ENCODE measurements at places on chromosomes 12 and 14.

- peak; percentile 56 for DNase-seq
Measured at GRCh38 chr14:33568935-33569579, 381.8 kb downstream of the EGLN3 start.

DNA sequence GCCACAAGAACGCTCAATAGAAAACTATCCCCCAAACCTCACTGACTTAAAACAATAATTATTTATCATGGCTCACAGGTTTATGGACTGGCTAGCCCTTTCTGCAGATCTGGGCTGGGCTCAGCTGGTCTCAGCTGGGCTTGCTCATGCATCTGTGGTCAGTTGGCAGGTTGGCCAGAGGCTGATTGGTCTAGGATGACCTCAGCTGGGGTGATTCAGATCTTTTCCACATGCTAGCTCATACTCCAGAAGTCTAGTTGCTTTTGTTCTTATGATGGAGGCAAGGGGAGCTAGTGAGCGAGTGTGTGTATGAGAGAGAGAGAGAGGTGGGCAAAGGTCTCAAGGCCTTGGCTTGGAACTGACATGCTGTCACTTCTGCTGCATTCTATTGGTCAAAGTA is 181.2 kb upstream of the NRXN3 start:
- peak; percentile 94 for DNase-seq

DNA sequence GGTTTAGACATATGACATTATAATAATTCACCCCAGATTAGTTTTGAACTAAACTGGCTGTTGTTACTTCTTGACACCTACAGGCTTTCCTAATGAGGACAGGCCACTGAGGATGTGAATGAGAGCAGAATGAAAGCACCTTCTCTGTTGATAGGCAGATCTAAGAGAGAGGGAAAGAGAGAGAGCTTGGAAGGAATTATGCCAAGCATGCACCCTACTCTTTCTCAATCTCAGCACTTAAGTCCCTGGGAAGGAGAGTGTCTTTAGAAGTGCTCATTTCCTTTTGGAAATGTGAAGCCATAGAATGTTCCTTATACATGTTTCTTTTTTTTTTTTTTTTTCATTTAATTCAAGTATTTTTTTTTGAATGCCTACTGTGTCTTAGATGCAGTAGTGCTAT is 49.0 kb downstream of the TBC1D15 start:
- DNase-seq: no peak

- peak; percentile 75 for DNase-seq
Measured at GRCh38 chr12:47837190-47838171, 17.8 kb upstream of the HDAC7 start.

GRCh38 chr14:32203928-32204357 is 874 bp upstream of the RNU6-8 start:
- DNase-seq: no peak

- peak; percentile 61 for DNase-seq
Measured at GRCh38 chr12:69502345-69503081, 32.3 kb downstream of the FRS2 start.

- no peak for DNase-seq
Measured at GRCh38 chr12:2856051-2856450, 788 bp downstream of the TEX52 start.

GRCh38 chr12:5088586-5089264 is 45.0 kb downstream of the KCNA5 start:
- DNase-seq: peak; percentile 78

DNA sequence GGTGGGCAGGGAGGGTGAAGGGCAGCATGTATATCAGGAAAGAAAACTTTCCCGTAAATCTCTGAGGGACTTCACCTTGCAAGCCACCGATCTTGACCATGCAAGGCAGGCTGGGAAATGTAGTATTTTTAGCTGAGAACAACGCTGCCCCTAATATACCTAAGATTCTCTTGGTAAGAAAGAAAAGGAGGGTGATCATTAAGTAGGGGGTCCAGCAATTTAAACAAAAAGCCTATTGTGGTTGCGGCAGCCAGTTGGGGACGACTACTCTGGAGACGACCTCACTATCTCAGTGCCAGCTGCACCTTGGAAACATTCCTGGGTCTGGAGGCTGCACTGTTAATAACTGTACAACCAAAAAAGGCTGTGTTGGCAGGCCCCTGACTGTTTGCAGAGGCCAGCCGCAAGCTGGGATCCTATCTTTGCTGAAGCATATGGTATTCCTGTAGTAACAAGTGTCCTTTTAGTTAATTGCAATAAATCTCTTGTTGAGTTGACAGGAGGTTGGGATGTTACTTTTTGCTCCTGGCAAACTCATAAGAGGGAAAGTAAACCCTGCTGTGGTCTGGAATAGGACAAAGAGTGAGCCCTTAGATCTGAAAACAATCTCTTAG is 6.4 kb downstream of the APOLD1 start:
- DNase-seq: peak; percentile 62

DNA sequence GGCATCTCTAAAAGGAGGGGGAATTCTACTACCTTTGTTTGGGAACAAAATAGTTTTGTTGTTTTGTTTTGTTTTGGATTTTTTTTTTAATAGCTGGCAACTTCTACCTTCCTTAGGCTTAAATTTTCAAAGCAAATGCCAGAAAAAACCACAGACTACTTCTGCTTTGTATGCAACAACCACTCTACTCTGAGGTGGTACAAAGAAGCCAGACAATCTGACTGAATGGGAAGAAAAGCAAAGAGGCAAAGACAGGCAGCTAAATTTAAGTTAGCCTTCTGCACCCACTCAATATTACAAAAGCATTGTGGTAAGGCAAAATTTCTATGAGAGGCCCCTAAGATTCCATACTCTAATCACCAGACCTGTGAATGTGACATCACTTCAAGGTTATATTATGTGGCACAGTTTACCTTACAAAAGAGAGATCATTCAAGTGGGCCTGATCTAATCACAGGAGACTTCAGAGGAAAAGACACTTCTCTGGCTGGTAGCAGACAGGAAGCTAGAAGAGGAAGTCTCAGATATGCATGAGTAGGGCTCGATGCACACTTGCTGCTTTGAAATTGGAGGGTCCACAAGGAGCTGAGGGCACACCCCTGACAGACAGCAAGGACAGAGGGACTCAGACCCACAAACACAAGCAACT is 566.6 kb downstream of the RPS29 start:
- no peak for DNase-seq

GRCh38 chr12:65565601-65566560 is 258.4 kb upstream of the HMGA2 start:
- DNase-seq: peak; percentile 95

DNA sequence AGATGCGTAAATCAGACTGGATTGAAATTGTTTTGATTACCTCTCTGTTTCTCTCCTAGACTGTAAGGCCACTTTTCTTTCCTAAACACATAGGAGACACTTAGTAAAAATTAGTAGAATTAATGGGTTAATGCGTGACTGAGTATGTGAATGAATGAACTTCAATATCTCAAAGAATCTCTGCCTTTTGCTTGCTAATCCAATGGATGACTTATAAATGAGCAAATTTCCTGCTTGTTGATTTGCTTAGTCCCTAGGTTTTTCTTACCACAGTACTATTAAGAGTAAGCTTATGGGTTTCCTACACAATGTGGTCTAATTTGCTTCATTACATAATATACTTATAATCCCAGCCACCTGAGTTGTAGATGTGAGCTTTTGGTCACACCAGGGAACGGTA is 164.1 kb downstream of the SRGAP1 start:
- no peak for DNase-seq

DNA sequence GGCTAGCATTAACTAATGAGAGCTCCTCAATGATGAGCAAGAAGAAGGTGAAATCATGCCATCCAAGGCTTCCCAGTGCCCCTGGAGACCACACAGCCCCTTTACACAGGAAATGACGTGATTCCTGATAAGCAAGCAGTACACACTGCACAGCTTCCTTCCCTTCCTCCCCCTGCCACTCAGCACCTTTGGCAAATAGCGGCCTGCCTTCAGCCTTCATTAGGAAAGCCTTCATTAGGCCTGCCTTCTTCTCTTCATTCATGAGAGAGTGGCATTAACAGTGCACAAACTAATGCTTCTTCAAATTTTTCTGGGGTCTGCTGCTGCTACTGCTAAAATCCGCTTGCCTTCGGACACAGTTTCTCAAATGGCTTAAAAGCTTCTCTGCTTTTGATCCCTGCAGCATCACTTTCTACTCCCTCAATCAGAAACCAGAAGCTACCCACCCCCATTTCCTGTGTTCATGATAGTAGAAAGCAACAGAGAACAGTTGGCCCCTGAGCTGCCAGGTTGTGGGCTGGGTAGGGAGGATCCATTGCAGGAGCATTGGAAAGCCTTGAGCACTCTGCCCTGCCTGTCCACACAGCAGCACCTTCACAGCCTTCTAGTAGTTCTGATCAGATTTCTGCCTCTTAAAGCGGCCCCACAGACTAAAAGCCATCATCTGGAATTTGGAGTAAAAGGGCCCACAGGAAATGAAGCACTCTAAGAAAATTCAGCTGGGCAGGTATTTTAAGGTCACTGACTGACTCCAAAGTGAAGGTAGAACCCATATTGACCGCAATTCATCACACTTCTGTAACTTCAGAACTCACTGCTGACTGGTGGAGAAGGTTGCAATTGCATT is 103.8 kb upstream of the ETV6 start:
- no peak for DNase-seq

- no peak for DNase-seq
Measured at GRCh38 chr14:52032204-52032801, 36.6 kb downstream of the NID2 start.

DNA sequence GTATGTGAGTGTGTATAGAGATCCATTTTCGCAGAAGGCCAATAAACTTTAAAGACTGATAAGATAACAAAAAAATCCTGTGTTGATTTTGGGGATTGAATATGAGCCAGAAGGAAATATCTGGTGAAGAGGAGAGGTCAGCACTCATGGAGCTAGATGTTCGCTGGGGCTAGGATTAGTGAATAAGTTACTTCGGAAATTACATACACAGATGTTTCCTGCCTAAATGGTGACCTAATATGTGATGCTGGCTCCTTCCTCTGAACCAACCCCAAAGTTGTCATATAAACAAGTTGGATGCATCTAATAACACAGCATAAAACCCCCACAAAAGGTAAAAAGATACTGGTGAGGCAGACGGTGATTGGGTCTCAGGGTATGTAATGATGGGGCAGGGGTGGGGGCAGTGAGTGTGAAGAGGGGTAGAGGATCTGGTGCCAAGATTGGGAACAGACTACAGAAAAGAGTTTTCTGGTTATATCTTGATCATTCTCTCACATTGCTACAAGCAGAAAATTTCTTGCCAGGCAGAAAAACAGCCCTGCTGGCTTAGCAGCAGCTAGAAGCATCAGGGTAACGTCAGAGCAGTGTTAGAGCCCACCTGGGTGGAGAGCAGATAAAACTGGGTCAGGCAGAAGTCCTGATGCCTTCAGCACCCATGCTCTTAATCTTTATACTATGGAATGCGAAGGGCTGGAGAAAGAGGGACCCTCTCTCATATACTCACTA is 140.4 kb upstream of the GZMB start:
- DNase-seq: no peak

- no peak for DNase-seq
Measured at GRCh38 chr12:77060136-77060882, 5.1 kb downstream of the E2F7 start.

GRCh38 chr14:71036433-71036832 is 129.2 kb downstream of the PCNX1 start:
- DNase-seq: no peak

DNA sequence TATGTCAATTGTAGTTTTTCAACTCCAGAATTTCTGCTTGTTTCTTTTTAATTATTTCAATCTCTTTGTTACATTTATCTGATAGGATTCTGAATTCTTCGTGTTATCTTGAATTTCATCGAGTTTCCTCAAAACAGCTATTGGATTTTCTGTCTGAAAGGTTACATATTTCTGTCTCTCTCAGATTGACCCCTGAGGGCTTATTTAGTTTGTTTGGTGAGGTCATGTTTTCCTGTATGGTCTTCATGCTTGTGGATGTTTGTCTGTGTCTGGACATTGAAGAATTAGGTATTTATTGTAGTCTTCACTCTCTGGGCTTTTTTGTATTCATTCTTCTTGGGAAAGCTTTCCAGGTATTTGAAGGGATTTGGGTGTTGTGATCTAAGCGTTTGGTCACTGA is 85.6 kb downstream of the SNAPC1 start:
- DNase-seq: no peak

- DNase-seq: no peak
Measured at GRCh38 chr12:13197526-13198143, 1.1 kb downstream of the EMP1 start.

DNA sequence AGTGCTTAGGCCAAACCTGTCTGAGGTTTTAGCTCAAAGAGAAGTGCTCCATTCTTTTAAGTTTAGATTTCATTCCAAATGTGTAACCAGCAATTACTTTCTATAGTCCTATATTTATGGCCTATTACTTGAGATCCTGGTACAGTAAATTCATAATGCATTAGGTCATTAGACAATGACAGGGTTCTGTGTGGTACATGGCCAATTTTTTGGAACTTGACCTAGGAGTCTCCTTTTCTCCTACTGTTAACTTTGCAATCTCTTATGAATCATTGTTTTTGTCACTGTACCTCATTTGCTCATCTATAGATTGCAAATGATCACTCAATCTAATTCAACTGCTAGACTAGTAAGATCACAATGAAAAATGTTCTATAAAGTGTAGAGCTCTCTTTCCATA is 136.7 kb downstream of the PDE3A start:
- DNase-seq: no peak

DNA sequence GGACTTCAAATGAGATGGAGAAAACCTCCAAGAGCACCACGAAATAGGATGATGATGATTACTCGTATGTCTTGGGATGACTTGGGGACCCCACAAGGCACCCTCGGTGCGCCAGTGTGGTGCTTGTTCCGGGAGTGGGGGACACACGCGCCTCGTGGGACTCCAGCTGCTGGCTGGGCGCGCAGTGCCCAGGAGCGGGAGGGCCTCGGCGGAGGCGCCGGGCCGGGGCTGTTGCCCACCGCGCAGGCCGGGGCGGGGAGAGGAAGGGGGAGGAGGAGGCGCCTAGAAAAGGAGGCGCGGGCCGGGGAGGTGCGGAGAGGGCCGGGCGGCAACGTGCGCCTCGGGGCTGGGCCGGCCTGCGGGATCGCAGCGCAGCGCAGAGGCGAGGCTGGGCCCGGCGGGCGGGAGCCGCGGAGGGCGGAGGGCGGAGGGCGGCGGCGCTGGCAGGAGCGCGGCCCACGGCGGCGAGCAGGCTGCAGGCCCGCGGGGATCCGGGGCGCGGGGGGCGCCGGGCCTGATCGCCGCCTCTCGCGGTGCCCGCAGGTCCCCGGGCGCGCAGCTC is at the start of gene RFLNA:
Gene RFLNA, plus strand, starts transcription at position 314 of the 562 bp plus-strand sequence. CDS start 337 bp downstream, outside the sequence.
- no peak for DNase-seq

GRCh38 chr12:132940071-132940719 is 15.9 kb downstream of the ZNF605 start:
- no peak for DNase-seq
